Stimulated activated CD8-positive, alpha-beta memory T cell treated with anti-CD3 and anti-CD28 coated beads, Interleukin-4, amount 100 ng/mL, for 4 hours (primary cell): ENCODE measurements at places on chromosomes 7 and 10.

DNA sequence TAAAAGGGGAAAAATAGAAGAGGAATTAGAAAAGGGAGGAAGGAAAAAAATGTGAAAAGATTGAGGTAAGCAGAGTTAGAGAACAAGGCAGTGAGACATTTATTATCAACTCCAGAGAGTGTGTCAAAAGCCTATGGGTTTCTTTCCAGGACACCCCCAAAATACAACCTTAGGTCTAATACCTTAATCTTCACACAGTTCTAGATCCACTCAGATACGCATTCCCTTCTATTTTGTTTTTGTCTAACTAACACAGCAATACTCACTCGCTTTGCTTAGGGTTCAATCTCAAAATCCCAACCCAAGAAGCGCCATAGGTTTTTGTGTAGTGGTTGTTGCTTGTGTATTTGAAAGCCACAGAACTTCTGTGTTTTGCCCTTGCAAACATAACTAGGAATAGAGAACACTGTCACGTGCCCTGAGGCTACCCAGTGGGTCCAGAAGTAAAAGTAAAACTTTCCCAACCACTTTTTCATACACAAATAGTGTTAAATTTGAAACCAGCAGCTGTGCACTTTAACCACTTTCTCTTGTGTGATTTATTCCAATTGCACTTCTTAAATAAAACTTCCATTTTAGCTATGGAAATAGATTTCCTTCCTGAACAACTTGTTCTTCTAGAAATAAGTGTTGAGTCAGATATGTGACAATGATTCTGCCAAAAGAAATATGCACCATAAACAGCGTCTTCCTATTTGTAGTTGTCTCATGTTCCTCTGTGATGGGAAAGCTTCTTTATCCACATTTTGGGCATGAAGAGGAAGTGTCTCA is 414.7 kb upstream of the GHITM start:
- DNase-seq = no peak

DNA sequence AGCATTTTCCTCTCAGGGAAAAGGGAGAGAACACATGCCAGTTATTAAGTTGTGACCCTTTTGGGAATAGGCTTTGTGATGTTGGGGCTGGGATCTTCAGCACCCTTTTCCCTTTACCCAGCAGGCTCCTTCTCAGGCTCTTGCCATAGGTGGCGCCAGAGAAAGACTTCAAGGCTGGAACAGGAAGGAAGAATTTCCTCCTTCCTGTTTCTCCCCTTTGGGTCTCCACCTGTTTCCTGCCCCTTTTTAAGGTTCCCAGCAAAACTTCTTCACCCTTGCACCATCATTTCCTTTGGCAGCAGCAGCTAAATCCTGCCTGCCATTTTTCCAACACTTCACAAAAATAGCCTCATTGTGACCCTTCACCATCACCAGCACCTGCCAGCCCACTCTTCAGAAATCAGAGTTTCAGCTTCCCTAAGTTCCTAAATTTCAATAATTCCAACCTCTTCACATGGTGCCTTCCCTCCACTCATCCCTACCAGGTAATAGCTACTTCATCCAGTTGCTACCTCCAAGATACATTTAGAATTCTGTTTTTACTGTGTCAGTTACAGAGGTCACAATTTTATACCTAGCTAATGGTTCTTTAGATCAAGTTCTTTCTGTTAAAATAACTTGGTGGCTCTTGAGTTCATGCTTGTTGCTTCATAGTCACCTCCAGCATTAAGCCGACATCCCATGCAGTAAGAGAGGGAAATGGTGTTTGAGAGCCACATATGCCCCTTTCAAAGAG is 22.4 kb upstream of the FOXK1 start:
- no peak for DNase-seq

DNA sequence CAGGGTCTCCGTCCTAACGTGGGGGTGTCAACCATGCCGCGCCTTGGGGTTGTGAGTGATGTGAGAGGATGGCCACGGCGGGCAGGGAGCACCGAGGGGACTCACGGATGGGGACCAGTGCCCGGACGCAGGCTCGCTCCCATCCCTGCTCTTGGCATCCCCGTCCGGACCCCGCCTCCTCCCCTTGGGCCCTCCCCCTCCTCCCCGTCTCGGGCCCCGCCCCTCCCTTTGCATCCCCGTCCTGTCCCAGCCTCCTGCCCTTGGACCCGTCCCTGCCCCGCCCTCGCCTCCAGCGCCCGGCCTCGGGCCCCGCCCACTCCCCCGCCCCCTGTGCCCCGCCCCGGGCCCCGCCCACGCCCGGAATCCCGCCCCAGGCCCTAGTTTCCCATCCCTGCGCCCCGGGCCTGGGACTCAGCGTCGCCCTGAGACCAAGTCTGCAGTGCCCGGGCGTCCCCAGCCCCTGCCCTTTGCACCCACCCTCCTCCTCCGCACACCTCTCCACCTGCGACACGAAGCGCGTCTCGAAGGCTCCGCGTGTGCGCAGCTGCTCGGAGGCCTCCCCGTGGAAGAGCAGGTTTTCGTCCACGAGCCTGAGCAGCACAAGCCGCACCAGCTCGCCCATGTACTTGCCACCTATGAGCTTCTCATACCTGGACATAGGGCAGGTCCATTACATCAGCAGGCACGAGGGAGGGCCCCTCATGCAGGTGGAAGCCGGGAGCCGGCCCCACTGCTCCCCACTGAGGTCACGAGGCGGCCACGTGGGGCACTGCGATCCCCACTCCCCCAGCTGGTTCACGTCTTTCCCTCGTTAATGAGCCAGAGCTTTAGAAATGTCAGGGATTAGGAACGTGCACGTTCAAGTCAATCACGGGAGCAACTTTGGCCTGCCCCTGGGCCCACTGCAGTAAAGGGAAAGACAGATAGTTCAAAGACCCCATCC is 5.1 kb upstream of the MYL7 start:
- DNase-seq = peak; percentile 46

- no peak for DNase-seq
Observed at GRCh38 chr10:88896372-88896993, 16.4 kb downstream of the STAMBPL1 start.

DNA sequence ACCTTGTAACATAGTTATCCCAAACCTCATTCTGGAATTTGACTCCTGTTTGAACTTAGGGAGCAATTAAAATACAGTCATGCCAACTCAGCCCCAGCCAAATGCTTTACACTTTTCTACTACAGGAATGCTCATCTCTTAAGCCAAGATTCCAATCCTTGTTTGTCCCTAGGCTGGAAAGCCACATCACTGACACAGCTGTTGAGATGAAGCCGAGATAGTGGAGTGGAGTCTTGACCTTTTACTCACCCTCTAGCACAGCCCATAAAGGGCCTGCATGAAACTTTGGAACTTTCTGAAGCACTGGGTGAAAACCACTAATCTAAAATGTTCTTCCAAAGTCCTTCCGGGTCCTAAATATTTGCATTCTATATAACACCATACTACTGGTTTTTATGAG is 247.3 kb downstream of the ETV1 start:
- no peak for DNase-seq

DNA sequence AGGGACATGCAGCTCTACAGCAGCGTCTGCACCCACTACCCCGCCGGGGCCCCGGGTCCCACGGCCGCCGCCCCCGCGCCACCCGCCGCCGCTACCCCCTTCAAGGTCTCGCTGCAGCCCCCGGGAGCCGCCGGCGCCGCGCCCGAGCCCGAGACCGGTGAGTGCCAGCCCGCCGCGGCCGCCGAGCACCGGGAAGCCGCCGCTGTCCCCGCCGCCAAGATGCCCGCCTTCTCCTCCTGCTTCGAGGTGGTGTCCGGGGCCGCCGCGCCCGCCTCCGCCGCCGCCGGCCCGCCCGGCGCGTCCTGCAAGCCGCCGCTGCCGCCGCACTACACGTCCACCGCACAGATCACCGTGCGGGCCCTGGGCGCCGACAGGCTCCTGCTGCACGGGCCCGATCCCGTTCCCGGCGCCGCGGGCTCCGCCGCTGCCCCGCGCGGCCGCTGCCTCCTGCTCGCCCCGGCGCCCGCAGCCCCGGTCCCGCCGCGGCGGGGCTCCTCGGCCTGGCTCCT is 631 bp downstream of the OTUD1 start:
- DNase-seq = no peak

DNA sequence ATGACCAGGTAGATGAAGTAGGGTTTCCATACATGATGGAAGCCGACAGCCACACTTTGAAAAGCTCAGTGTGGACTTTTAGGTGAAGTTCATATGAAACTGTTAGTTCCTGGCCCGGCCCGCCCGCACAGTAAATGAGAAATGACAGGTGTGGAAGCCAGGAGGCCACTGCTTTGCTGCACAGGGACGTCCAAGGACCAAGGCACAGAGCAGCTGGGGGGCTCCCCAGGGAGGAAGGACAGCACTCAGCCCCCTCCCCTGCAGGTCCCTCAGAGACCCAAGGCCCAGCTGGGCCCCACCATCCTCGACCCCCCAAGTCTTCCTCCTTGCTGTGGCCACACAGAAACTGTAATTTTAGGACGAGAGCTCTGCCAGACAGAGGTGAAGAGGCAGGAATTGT is 219.2 kb downstream of the PTPRN2 start:
- no peak for DNase-seq

GRCh38 chr7:55533050-55533728 is 39.1 kb downstream of the VOPP1 start:
- peak; percentile 56 for DNase-seq

DNA sequence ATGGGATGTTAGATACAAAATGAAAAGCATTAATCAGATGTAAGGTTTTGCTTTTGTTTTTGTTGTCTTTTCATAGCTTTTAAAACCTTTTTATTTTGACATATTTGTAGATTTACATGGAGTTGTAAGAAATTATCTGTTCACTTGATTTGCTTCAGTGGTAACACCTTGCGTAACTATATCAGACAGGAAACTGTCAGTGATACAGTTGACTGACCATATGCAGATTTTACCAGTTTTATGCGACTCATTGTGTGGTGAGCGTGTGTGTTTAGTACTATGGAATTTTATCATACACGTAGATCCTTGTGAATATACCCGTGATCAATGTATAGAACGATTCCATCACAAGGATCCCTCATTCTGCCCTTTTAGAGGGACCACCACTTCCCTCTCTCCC is 701.4 kb downstream of the SUGCT start:
- DNase-seq = no peak

- DNase-seq = no peak
Observed at GRCh38 chr10:97867220-97867800, 17.7 kb downstream of the GOLGA7B start.

DNA sequence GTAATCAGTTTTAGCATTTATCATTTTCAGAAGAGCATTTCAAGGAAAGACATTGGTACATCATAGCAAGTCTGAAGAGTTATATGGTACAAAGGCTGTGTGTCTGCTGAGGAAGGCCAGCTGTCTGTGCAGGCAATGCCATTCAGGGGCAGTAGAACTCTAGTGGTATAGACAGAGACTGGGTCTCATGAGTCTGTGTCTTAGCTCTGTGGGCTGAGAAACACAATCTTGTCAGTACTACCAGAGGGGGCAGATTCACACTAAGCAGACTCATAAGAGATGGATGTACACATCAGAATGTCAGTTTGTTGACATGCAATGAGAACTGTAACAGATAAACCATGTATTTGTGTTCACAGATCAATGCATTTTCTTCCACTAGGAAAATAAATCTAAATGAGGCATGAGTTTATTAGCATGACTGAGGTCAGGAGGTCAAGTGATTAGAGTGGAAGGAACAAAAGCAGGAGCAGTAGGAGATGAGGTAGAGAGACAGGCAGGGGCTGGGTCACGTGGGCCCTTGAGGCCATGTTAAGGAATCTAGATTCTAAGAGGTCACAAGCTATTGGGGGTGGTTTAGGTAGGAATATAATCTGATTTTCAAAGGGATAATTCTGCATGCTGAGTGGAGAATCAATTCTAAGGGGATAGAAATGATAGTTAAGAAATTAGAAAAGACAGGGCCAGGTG is 7.5 kb upstream of the GGCT start:
- DNase-seq = no peak

DNA sequence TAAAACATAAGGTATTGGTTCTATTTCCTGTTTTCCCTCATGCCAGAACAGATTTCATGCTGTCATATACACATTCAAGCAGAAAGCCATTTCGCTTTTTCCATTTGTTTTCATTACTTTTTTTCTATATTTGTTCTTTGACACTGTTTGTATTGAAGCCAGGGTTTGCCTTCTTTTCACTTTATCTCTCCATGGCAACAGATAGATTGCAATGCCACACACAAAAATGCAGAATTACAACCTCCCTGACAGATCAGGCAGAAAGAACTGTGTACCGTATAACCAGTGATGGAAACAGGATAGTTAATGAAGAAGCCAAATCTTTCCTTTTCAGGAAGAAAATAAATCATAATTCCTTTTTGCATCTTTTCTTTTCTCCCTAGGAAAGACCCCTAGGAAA is 103.0 kb upstream of the PCGF5 start:
- no peak for DNase-seq

DNA sequence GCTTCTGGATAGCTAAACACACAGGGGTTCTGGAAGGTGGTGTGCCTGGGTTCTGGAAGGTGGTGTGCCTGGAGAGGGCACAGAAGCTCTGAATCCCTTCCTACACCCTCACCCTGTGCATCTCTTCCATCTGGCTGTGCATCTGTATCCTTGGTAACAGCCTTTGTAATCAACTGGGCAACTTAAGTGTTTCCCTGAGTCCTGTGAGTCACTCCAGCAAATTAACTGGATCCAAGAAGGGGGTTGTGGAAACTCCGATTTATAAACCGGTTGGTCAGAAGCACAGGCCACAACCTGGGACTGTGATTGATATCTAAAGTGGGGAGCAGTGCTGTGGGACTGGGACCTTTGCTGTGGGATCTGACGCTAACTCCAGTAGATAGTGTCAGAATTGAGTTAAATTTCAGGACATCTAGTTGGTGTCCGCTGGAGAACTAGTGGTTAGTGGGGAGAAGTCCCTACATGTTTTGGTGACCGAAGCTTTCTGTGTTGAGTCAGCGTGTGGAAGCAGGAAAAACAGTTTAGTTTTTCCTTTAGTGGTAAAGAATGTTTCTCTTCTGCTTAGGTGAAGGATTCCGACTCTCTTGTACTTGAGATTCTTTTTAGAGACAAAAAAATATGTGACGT is 228.1 kb downstream of the BMPER start:
- no peak for DNase-seq

- DNase-seq = no peak
Observed at GRCh38 chr10:74244807-74245206, 93.8 kb downstream of the ADK start.

- DNase-seq = no peak
Observed at GRCh38 chr10:43024942-43025700, 51.7 kb upstream of the RET start.

GRCh38 chr10:113626809-113627355 is 37.0 kb downstream of the NRAP start:
- DNase-seq = no peak

DNA sequence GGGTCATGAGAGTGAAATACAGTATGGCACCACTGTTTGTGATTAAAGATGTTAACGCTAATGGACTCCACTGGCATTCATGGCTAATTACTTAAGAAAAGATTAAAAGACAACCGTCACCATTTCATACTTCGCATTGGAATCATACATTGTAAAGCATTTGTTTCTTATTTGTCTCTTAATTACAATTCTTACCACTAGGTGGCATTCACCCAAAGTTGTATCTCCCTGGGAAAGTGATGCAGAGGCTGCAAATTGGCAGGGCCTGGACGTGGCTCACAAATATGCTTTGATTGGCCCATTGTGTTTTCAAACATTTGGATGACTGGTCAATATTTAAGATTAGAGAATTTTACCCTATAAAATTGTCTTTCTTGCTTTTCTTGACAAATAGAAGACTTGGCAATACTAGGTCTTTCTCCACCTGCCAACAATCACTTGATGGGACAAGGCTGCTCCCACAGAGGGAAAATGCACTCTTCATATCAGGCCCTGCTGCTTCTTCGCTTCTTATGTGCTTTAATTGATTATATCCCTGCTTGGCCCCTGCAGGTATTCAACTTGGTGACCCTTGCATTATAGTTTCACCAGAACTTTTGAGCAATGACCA is 72.1 kb upstream of the STARD3NL start:
- DNase-seq = no peak

GRCh38 chr10:11560076-11560709 is 51.3 kb downstream of the USP6NL start:
- no peak for DNase-seq
